A549 (cell line): ENCODE measurements at places on chromosomes 7 and 10.
A peak's percentile ranks its signal among the peaks of the same experiment; 100 is the strongest.

DNA sequence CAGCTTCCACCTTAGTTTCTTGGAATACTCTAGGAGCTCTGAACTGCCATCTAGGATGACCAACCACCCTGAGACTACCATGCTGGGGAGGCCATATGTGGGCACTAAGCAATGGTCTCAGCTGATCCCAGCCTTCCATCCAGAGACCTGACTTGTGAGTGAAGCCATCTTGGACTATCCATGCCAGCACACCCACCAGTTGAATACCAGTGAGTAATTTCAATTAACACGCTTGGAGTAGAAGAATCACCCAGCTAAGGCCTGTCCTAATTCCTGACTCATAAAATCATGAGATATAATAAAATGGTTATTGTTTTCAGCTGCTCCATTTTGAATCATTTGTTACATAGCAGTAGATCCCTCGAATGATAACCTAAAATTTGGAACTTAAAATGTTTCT, 5.2 kb upstream of the KIF5B start:
- DNase-seq, result no peak

DNA sequence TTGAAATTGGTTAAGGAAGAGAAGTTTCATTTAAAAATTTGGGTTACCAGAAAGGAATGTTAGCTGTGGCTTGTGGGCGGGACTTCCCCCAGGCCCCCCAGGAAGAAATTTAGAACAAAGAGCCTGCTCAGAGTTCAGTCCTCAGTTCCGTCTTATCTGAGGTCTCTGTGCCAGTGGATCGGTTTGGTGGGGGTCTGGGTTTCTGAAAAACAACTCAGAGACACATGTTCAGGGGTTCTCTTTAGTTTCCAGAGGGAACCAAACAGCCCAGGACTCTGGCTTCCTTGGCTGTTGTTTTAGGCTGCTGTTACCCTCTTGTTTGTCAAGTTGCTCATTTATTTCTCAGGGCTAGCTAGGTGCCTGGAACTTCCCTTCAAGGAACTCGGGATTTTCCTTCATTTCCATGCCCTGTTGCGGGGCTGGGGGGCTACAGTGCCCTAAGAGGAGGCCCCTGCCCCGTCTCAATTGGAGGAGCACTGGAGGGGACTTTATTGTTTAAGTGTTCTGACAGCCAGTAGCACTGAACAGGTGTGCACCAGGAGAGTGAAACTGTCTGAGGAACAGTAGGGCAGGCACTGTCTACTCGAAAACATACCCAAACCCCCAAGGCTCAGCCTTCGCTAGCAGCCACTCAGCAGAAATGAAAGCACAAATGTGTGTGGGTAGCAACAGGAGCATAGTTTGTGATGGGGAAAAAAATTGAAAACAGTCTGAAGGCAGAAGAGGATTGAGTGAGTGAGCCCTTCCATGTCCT, 59.9 kb downstream of the ALOX5 start:
- no peak for DNase-seq

DNA sequence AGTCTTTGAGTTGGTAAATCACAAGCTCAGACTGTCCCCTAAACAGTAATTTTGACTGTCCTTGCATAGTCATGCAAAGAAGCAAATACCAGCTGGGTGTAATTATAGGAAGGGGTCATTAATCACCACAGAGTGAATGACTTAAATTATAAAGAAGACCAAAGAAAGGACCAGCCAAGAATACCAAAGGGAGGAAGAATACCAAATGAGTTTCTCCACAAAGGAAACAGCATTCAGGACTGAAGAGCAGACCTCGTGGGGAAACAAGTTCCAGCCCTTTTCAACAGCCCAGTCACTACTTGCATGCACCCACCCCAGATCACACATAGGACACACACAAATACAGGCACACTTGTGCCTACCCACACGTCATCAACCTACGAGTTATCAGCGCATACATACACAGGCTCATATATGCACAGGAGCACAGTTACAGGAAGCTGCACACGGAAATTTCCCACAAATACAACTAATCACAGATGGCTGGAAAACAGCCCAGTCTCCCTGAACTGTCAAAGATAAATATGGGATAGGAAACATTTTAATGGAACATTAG, 77.6 kb downstream of the DENND2A start:
- DNase-seq, result no peak

GRCh38 chr10:110993024-110993693, 73.8 kb downstream of the SHOC2 start:
- DNase-seq, result no peak

DNA sequence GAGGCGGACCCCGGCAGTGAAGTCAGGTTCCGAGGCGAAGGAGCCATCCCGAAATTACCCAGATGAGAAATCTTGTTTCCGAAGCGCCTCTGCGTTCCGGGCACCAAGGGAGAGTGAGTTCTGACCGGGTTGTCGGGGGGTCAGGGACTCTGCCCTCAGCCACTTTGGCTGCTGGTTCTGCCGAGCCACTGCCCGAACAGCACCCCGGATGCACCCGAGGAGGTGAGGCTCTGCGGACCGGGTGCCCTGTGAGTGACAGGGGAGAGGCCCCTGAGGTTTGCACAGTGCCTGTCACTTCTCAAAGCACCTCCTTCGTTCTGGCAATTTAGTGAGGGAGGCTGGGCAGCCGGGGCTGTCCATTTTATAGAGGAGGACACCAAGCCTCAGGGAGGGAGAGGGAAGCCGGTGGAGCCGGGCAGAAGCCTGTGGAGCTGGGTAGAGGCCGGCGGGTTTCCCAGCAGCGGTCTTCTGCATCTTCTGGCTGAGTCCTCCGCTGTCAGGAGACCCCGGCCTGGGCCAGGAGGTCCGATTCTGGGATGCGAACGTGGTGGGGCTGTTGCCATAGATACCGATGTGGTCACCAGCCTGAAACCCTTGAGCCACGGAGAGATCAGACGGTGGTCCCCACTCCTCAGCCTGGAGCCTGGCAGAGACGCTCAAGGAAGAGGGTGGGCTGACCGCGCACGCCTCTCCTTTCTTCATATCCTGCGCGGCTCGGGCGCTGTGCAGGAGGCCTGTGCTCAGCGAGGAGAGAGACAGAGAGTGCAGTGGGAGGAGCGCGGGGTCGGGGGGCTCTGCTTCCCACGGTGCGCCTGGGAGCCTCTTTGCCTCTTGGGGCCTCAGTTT, 18.9 kb upstream of the SHH start:
- DNase-seq, result no peak

- DNase-seq, result peak; percentile 13
Measured at GRCh38 chr10:17348501-17349349, 105.7 kb downstream of the ST8SIA6 start.

DNA sequence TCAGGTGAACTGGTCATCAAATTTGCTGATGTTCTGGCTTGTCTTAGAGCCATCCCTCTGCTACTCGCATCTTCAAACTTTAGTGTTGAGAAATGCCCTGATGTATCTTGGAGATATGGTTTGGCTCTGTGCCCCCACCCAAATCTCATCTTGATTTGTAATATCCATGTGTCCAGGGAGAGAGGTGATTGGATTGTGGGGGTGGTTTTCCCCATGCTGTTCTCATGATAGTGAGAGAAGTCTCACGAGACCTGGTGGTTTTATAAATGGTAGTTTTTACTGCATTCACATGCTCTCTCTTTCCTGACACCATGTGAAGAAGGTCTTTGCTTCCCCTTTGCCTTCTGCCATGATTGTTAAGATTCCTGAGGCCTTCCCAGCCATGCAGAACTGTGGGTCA, 74.0 kb upstream of the AFAP1L2 start:
- no peak for DNase-seq

DNA sequence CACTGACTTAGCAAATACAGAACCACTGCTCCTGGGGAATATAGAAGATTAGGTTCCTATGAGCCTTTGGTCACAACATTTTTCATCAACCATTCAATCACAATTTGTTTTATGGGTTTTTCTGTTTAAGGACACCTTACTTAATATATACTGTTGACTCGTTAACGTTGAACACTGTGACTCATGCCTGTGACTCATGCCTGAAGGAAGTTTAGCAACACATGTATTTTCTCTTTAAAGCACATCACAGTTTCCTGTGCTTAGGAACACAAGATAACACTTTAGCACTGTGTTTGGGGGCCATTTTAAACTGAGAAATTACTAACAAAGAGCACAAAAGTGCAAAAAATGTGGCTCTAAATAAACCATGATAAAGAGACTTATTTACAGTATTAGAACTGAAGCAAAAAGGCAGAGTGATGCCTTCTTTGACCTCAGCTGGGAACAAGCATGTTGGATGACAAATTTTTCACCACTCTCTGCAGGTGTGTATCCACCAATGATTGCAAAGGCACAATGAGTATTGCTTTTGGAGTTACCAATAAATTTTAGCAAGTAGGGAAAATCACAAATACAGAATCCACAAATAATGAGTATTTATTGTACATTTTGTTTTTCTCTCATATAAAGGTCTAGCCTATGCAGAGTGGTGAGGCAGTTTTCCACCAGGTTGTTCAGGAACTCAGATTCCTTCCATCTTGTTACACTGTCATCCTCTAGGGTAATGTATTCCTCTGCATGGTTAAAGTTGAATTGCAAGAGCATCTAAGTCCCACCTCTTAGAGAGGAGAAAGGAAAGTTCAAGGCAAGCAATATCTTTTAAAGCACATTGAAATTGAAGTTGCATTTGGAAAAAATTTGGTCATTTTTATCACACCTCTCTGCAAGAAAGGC, 7.3 kb downstream of the FGFBP3 start:
- peak; percentile 45 for DNase-seq

DNA sequence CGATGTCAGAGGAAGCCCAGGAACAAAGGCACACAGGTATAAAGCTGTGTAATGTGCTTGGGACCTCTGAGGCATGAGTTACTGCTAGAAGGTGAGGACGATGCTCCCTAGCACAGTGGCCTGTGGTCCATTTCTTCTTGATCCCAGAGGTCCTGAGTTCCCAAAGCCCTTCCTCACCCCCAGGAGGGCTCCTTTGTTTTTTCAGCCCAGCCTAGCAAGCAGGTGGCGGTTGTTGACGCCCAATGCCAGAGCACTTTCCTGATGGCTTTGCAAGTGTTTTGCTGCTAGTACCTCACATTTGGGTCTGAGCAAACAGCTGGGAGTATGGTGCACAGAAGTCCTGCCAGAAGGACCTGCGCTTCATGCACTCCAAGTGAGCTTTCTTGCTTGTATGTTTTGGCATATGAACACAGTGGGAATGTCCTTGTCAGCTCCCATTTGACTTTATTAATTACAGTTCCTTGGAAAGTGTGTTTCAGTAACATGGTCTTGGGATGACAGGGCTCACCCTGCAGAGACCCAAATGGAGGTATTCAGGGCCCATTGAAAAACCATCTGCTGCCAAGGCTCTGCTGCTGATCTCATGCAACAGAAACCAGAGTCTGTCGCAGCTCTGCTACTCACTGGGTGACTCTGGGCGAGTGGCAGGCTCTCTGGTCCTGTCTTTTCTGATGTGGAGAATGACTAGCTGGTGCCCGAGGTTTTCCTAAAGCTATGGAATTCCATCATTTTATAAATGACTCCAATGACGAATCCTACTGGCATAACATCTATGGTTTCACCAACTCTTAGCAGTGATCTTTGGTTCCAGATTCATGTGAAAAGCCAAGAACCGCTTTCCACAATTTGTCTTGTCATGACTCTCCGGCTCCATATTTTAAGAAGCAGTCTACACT, 134.9 kb downstream of the ARID5B start:
- DNase-seq, result no peak

DNA sequence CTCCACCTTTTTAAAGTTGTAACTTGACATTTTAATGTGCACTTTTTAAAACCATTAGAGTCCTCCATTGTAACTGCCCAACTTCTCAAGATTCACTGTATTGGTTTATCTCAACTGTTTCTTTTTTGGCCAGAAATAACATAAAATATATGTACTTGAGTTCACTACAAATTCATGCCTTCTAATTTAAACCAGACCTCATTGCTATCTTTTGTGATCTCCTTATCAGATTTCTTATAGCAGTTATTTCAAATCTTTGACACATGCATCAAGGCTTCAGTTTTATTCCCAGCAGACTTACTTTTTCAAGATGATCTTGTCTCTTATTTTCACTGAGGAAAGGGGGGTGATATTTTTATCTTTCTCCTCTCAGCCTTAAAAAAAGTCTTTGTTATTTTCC, 154.3 kb downstream of the PHF14 start:
- DNase-seq, result no peak

- no peak for DNase-seq
Measured at GRCh38 chr10:129741978-129742741, 221.9 kb downstream of the EBF3 start.

DNA sequence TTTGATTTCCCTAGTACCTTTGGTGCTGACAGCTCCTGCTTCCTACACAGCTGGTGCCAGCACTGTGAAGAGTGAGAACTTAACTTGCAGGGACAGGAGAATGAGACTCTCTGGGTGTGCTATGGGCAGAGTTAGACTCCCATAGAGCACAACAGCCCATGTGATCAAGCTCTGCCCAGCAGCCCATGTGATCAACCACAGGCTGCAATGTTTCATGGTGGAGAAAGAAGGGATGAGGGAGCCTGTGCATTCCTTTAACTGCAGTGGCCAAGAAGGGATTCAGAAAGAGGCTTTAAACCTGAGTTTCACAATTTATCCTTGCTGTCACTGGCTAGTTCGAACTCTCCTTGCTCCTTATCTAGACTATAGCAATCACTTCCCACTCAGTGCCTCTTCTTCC, 10.0 kb upstream of the MEST start:
- no peak for DNase-seq

GRCh38 chr7:124700655-124701054, 64.9 kb downstream of the GPR37 start:
- no peak for DNase-seq

GRCh38 chr7:17932770-17933169, 7.5 kb downstream of the SNX13 start:
- no peak for DNase-seq

GRCh38 chr7:47596502-47597202, 14.7 kb upstream of the TNS3 start:
- peak; percentile 68 for DNase-seq

DNA sequence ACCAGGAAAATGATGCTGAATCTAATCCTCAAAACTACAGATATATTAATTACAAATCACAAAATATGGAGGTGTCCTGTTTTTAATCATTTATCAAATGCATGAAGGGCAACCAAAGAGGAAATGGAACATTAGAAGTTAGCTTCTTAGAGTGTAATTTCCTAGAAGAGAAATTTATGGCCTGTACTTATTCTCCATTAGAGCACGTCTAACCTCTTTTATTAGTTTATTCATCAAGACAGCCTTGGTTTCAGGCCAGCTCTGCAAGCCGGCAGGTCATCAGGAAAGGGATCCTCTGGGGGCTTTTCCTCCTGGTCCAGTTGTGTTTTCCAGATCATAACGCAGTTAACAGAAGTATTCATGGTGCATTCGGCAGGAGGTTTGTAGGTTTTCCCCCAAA, 517.6 kb downstream of the KCNMA1 start:
- no peak for DNase-seq

GRCh38 chr10:46998192-46998591, 87.0 kb downstream of the PTPN20 start:
- DNase-seq, result no peak
